ENCODE measurements at places on chromosomes 5 and 9. TPM values are rescaled to one million over a fixed set of nuclear protein-coding genes. Genes with fewer than 3 reads are reported as not detected.

The SKP1 gene
- total RNA-seq: 253 TPM

The FRRS1L gene
- 0.16 TPM for total RNA-seq

The PTGR1 gene
- total RNA-seq: 63.9 TPM

The CKMT2 gene
- 1.3 TPM for total RNA-seq

The IQGAP2 gene
- 2.1 TPM for total RNA-seq

The SPATA31E1 gene
- not detected for total RNA-seq

The FLT4 gene
- 0.09 TPM for total RNA-seq

The IRX1 gene
- 0.09 TPM for total RNA-seq

The TCF7 gene
- total RNA-seq: 3.9 TPM

The ITK gene
- total RNA-seq: under 0.01 TPM

The FABP6 gene
- not detected for total RNA-seq

The ENG gene
- 13.9 TPM for total RNA-seq

The DIMT1 gene
- 14.9 TPM for total RNA-seq

The MLANA gene
- not detected for total RNA-seq

The DBN1 gene
- total RNA-seq: 156 TPM

The PCDHA9 gene
- total RNA-seq: 0.16 TPM

The CHSY3 gene
- total RNA-seq: 1.3 TPM

The OR1N1 gene
- total RNA-seq: not detected

The PCDHA4 gene
- 0.86 TPM for total RNA-seq

The GFI1B gene
- total RNA-seq: not detected

The PCA3 gene
- 0.26 TPM for total RNA-seq

The CRHBP gene
- 0.26 TPM for total RNA-seq

The DPYSL3 gene
- total RNA-seq: 115 TPM

The LCN2 gene
- not detected for total RNA-seq

The DBH gene
- total RNA-seq: not detected

The JMY gene
- 10.9 TPM for total RNA-seq

The ARL15 gene
- 26.9 TPM for total RNA-seq

All from bronchial smooth muscle cell (primary cell).